Myocyte (in vitro differentiated cells): ENCODE measurements at places on chromosomes 3 and 15. TPM values are rescaled to one million over a fixed set of nuclear protein-coding genes. Genes with fewer than 3 reads are reported as not detected.

The ZBTB47 gene
- total RNA-seq: 96.8 and 103 TPM in 2 replicates

The NR2E3 gene
- not detected in 2 replicates for total RNA-seq

The IL16 gene
- total RNA-seq: 0.16 and 0.32 TPM in 2 replicates

The IGSF10 gene
- 0.13 and 0.26 TPM in 2 replicates for total RNA-seq

The BBX gene
- total RNA-seq: 46.5 and 59.2 TPM in 2 replicates

The KLHDC8B gene
- 28.7 and 45.0 TPM in 2 replicates for total RNA-seq
